ENCODE measurements at places on chromosomes 11 and 22.
A peak's percentile ranks its signal among the peaks of the same experiment; 100 is the strongest.

GRCh38 chr11:65879617-65880016, at the start of gene CTSW:
Gene CTSW, plus strand, starts transcription at chr11:65879837. Its CDS starts 18 bp downstream, at chr11:65879855.
- DNase-seq: no peak

GRCh38 chr11:110525883-110526282, 96.1 kb downstream of the FDX1 start:
- no peak for DNase-seq

DNA sequence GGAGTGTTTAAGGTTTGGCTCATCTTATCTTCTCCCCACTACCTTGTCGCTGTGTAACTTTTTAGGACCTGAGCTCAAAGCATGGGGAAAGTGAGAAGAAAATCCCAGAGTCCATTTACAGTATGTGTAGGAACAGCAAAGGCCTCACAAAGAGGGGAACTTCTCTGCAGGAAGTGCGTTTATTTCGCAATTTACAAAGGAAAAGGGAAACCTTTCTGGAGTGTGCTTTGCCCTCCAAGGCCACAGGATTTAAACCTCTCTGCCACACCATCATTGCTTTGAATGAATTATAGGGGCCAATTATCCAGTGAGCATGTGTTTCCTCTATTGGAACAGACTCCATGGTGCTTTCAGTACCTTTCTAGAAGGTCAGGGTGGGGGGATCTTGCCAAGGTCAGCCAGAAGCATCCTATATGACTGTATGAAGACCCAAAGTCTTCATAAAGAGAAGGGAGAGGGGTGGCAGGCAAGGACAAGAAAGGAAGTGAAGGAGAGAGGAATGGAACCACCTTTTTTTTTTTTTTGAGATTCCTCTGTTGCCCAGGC, 68.1 kb upstream of the LMO2 start:
- DNase-seq: no peak

DNA sequence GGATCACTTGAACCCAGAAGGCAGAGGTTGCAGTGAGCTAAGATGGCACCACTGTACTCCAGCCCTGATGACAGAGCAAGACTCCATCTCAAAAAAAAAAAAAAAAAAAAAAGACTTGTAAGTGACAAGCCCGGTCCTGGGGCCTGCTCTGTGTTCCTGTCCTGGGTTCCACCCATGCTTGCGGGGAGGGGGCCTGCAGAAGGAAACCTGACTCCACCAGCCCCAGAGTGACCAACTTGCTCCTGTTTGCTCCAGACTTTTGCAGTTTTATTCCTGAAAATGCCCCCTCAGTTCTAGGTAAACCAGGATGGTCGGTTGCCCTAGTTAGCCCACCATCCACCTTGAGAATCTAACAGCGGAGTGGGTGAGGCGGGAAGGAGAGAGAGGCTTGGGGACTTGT, 10.1 kb upstream of the LRP5 start:
- DNase-seq: no peak

DNA sequence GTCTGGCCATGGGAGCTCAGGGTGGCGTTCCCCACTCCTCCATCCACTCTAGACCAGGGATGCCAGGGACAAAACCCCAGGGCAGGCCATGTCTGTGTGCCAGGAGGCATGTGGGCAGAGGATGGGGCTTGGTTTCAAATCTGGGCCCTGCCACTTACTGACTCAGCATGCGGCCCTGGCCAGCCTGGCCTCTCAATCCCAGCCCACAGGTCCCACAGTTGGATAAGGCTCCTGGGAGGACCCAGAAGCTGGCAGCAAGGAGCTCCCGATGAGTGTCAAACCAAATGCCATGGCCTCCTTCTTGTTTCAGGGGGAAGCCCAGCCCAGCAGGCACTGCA, 1290.4 kb downstream of the BRD1 start:
- no peak for DNase-seq

DNA sequence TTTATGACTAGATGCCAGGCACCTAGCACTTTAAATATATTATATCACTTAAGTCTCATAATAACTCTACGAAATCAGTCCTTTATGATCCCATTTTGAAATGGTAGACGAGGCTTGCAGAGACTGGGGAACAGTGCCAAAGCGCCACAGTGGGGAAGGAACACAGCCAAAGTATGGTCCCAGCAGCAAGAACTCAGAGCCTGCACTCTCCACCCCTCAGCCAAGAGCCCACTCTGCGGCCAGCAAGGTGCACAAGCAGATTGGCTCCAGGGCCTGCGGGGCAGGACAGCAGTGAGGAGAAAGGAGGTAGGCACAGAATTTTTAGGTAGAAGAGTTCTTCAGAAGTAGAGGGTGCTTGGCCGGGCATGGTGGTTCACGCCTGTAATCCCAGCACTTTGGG, 61.4 kb downstream of the NRXN2 start:
- no peak for DNase-seq

GRCh38 chr11:120239713-120240640, at the start of gene POU2F3:
Gene POU2F3, plus strand, starts transcription at chr11:120240140. Its CDS starts 204 bp downstream, at chr11:120240344.
- no peak for DNase-seq

DNA sequence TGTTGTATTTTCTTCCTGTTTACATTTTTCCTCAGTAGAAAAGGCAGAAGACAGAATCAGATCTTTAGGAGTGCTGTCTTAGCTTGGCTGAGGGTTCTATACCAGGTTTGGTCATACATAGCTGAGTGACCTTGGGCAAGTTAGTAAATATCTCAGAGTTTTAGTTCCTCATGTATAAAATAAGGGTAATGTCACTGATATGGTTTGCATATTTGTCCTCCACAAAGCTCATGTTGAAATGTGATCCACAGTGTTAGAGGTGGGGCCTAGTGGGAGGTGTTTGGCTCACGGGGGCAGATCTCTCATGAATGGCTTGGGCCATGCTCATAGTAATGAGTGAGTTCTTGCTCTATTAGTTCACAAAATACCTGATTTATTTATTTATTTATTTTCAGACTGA, 7.5 kb upstream of the HTR3A start:
- no peak for DNase-seq

GRCh38 chr11:75797792-75798191, 17.2 kb upstream of the UVRAG start:
- no peak for DNase-seq

DNA sequence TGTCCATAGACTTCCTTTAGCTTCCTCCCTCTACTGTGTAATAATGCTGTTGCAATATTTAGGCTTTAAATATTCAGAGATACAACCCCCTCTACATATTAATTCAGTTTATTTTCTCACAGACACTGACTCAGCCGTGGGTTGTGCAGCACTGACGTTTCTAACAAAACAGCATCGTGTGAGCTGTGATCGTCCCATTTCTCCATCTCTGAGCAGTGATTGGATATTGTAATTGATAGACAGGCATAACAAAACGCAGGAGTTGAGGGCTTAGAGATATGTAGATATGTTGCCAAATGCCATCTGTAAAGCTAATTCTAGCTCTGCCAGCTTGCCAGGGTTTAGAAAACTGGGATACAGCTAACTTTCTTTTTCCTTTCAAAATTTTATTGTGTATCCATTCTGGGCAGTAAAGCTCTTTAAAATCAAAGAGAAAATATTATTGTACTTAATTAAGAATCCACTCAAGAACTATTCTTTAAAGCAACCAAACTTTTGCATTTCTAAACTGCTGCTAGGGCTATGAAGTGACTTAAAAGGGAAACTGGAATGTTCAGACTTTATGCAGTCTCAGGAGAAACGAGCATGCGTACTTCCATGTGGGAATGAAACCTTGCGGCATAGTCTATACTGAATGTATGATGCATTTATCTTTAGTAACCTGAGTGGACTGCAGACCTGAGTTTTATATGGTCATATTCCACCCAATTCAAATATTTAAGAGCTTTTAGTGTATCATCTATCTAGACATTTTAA, 22.7 kb downstream of the BTBD10 start:
- DNase-seq: peak; percentile 84

DNA sequence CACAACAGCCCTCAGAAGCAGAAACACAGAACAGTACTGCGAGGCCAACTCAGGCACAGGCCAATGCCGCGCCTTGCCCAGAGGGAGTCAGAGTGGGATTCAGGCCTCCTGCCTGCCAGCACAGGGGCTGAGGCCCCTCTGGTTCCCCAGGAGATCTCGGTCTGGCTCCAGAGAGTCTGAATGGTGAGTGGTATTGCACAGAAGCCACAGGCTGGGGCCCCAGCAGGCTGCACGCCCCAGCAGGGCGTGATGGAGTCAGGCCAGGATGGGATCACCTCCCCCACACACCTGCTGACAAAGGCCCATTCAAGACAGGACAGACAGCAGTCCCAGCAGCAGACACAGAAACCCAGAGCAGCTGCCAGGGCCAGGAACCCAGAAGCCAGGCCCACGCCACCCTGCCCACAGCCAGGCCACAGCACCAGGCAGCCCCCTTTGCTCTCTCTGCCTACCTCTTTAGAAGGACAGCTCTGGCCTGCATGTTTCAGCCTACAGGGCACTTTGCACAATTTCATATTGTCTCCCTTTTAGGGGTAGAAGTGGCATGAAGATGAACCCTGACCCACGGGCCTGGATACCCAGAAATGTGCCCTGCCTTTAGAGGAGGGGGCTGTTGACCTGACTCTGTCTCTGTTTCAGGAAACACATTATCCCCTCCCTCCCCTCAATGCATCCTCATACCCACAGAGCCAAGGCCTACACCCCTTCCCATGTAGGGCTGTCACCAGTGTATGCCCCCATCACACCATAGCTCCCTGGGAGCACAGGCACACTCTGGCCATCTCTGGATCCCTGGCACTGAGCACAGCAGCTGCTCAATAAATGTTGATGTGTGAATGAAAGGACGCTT, 6.1 kb downstream of the FXYD6 start:
- no peak for DNase-seq

GRCh38 chr11:127056338-127056971, 55.9 kb upstream of the KIRREL3 start:
- DNase-seq: no peak

- no peak for DNase-seq
These were observed 42.1 kb downstream of the CADM1 start for GRCh38 chr11:115462004-115462541.

GRCh38 chr22:32555581-32555980, 81.0 kb downstream of the FBXO7 start:
- DNase-seq: no peak

DNA sequence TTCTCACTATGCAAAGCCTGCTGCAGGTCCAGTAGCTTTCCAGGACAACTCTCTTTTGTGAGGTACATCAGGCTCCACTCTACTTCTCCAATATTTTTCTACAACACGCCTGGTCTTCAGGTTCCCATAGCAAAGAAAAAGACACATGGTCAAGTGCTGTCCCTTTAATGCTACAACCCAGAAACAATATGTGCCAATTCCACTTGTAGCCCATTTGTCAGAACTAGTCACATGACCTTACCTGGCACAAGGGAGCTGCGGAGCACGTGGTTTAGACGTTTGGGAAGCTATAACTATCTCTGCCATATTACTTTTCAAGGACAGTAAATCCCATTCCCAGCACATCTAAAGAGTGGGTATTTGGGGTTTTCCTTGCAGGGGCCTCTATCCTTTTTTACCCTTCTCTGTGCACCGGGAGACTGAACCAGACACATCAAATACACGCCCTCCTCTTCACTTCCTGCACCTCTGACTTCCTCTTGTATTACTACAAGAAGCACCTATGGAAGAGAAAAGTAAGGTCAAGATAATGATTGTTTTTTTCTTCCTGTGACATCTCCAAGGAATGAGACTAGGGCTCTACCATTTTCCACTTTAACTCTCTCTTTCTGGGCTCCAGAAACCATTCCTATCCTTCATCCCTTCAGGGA, 237.6 kb downstream of the ETS1 start:
- no peak for DNase-seq

- DNase-seq: no peak
These were observed 61.7 kb downstream of the CHRDL2 start for GRCh38 chr11:74669211-74670160.

DNA sequence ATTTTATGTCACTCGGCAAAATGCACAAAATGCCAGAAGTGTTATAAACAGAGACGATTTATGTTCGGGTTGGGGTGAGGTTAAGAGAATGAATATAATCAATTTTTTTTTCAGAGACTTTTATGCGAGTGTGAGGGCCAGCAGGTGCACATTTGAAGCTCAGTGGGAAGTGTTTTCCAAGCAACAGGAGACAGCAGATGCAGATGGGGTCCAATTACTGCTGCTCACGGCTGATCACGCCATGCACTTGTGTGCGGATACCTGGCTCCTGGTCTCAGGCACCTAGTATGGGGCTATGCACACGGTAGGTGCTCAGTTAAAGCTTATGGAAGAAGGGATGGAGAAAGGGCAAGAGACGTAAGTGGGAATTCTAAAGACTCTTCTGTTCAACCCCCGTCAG, 249.1 kb downstream of the MIAT start:
- DNase-seq: no peak

- DNase-seq: no peak
These were observed 34.1 kb upstream of the GRAMD4 start for GRCh38 chr22:46586123-46586519.

- no peak for DNase-seq
These were observed 176.7 kb downstream of the BCR start for GRCh38 chr22:23357053-23357452.

GRCh38 chr11:71200761-71201160, 51.6 kb downstream of the SHANK2 start:
- no peak for DNase-seq

- no peak for DNase-seq
These were observed 280.3 kb downstream of the RAB38 start for GRCh38 chr11:87894961-87895360.

- no peak for DNase-seq
These were observed 31.7 kb downstream of the LIF start for GRCh38 chr22:30214703-30215407.

DNA sequence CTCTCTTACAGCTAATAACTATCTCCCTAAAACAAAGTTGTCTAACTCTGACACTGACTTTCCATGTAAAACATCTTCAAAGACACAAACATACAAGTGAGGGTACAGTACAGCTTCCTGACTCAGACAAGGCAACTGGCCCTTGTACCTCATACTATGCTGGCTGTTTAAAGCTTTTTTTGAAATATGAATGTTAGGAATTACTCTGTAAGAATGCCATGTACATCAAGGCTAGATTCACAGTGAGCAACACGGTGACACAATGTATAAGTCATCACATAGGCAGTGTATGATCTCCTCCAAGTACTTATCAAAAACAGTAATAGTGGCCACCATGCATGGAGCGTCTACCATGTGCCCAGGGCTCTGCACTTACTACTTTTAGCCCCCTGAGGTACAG, 28.6 kb downstream of the ALG8 start:
- no peak for DNase-seq

DNA sequence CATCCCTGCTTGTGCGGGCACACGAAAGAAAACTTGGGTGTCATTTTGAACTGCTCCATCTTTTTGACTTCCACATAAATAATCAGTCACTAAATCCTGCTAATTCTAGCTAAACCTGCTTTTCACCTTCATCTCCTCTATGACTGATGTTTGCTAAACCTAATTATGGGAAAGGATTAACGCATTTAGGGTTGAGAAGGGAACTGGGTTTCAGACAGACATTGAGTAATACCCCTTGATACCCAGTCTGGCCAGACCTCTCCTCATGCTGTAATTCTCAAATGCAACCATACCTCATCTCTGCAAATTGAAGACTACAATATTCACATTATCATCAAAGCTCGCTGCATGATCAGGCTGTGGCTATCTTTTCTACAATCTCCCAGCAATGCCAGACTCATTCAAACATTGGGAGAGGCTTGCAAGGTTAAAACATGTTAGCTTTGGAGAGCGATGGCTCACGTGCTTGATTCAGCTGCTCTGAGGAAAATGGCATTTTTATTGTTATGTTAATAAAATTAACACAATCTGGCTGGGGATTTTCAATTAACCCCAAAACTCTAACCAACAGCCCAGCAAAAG, 2.4 kb downstream of the HPS4 start:
- no peak for DNase-seq

Data from AG04449 (cell line).